ENCODE measurements at places on chromosomes 3 and 15. TPM values are rescaled to one million over a fixed set of nuclear protein-coding genes. Genes with fewer than 3 reads are reported as not detected.
A peak's percentile ranks its signal among the peaks of the same experiment; 100 is the strongest.

GRCh38 chr3:31345581-31345980 is 187.1 kb upstream of the STT3B start:
- no peak overlapping the region for H3K27ac ChIP-seq
- H3K4me3 ChIP-seq, result no peak overlapping the region
- no peaks in the 10 kb centered on the region for H3K36me3 ChIP-seq
- peaks cover 8% of the 10 kb centered on the region for H3K27me3 ChIP-seq
- 0 out of 2 replicates have a peak, but pooled peaks cover 7% of the 10 kb centered on the region for H3K4me1 ChIP-seq

Gene WDR82
- total RNA-seq, result 64.5 TPM

Gene AGTR1
- total RNA-seq, result 0.27 TPM

Gene NR2E3
- not detected for total RNA-seq

DNA sequence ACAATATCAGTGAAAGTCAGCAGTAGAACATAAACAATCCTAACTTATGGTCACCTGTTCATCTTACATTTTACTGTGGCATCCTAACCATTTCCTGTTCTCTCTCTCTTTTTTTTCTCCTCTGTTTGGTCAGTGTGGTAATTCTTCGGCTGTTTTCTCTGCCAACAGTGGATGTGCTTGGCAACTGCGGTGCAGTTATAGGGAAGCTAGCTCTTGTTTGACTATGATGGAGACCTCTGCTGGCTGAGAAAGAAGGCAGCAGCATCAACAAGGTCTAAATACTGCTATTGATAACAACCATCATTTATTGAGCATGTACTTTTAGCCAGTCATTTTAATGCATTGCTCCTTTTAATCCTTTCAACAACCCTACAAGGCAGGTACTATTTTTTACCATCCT is 723 bp upstream of the DRD3 start:
- H3K27me3 ChIP-seq, result peaks cover 10% of the 10 kb centered on the region
- H3K4me1 ChIP-seq, result peaks cover 5% of the 10 kb centered on the region
- peak; percentile 46 for DNase-seq
- no peaks in the 10 kb centered on the region for H3K36me3 ChIP-seq
- H3K4me3 ChIP-seq, result no peak overlapping the region

Gene RSL24D1
- total RNA-seq, result 57.2 TPM

- DNase-seq, result peak; percentile 85
- H3K4me3 ChIP-seq, result no peak overlapping the region
- no peaks in the 10 kb centered on the region for H3K36me3 ChIP-seq
- H3K27me3 ChIP-seq, result peaks cover 2% of the 10 kb centered on the region
Measured at GRCh38 chr15:75947092-75947491, 43.4 kb downstream of the FBXO22 start.

DNA sequence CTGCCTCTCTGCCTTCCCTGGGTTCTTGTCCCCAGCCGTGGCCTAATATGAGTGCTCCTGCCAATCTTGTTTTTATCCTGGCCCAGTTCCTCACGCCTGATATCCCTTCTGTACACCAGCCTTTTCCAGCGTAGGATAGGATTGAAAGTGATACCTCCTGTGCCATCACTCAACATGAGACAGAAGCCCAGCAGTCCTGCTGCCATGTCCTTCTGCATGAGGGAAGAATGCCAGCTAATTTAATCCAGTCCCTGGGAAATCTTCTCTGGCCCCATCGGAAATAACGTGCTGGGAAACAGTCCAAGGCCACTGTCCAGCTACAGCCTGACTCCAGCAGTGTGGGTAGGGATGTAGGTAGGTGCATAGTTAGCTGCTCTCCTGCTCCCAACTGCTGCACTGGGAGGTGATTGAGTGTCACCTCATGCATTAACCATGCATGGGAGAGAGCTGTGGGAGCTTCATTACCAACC is 92.0 kb upstream of the TPM1 start:
- no peak for DNase-seq
- H3K4me1 ChIP-seq, result peaks cover 7% of the 10 kb centered on the region
- no peak overlapping the region for H3K27ac ChIP-seq
- H3K27me3 ChIP-seq, result peaks cover 4% of the 10 kb centered on the region
- no peak overlapping the region for H3K4me3 ChIP-seq
- no peaks in the 10 kb centered on the region for H3K36me3 ChIP-seq

Gene CD200R1
- total RNA-seq, result not detected

Gene GOLGA8G
- total RNA-seq, result 0.07 TPM

- no peak for DNase-seq
- no peaks in the 10 kb centered on the region for H3K27me3 ChIP-seq
- peak overlapping the region; percentile 93 for H3K4me3 ChIP-seq
Measured at GRCh38 chr3:23810343-23811184, 4.8 kb downstream of the UBE2E1 start.

DNA sequence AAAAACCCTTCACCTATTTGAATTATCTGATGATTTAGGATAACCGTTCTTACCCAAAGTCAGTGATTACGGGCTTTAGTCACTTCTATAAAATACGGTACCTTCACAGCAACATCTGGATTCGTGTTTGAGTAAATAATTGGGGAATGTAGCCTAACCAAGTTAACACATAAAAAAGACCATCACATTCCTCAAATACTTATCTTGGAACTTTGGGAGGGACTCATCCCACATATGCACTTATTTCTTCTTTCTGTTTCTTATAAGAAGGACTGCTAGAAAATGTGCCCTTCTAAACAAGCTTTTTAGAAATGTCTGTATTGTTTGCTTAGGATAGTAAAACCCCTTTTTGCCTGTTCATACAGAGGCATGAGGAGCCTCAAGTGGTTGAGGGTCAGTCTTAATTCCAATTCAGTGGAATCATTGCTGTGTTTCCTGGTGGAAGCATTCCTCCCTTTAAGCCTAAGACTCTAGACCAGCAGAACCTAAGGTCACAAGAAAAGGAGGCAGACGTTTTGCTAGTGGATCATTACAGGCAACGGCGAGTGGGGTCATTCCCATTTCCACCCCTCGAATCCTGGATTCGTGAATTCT is 67.5 kb downstream of the TMEM44 start:
- H3K27ac ChIP-seq, result peak overlapping the region; percentile 79
- peak overlapping the region; percentile 43 for H3K4me3 ChIP-seq
- H3K4me1 ChIP-seq, result peaks cover 66% of the 10 kb centered on the region
- peaks cover 4% of the 10 kb centered on the region for H3K27me3 ChIP-seq
- H3K36me3 ChIP-seq, result no peaks in the 10 kb centered on the region
- DNase-seq, result peak; percentile 64

Gene UROC1
- total RNA-seq, result not detected

DNA sequence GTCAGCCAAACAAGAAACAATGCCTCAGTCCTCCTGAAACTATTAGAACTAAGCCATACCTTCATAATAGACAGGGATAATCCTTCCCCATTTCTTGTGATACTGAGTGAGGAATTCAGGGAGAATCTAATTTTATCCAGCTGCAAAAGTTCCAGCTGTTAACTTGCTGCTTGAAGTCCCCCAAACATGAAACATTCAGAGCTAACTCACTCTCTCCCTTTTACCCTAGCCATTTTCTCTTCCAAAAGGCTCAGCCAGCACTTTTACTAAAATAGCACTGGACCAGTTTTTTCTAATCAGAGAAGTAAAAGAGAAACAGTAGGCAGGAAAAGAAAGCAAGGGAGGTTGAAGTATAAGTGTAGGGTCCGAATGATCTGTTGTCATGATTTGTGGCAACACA is 268.1 kb downstream of the TAFA4 start:
- H3K4me3 ChIP-seq, result no peak overlapping the region
- H3K27ac ChIP-seq, result no peak overlapping the region
- no peaks in the 10 kb centered on the region for H3K4me1 ChIP-seq
- DNase-seq, result no peak
- H3K36me3 ChIP-seq, result no peaks in the 10 kb centered on the region

Gene DNAH12
- not detected for total RNA-seq

DNA sequence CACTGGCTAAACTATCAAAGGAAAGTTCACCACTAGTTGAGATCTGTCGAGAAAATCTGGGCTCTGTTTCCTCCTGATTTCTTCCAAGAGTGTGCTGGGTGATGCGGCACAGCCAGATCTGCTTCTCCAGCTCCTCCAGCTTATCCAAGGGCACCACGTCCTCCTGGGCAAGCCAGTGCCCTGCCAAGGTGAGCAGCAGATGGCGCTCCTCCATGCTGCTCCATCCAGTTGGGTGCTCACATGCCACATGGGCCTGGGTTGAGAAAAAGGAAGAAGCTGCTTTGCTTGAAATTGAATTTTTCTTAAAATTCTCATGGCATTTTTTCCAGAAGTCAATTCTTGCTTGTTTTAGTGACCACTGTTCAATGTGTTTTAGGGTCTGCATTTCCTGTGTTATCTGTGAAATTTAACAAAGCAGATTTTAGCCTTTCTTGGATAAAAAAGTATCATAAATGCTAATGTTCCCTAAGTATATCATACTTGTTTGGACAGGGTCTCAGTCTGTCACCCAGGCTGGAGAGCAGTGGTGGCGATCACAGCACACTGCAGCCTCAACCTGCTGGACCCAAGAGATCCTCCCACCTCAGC is 47.3 kb downstream of the EIF3J start:
- DNase-seq, result peak; percentile 10
- H3K27me3 ChIP-seq, result no peaks in the 10 kb centered on the region
- H3K4me1 ChIP-seq, result 0 out of 2 replicates have a peak, but pooled peaks cover 5% of the 10 kb centered on the region
- H3K36me3 ChIP-seq, result peaks cover 24% of the 10 kb centered on the region

- DNase-seq, result no peak
- peaks cover 5% of the 10 kb centered on the region for H3K27me3 ChIP-seq
- H3K4me3 ChIP-seq, result no peak overlapping the region
- no peaks in the 10 kb centered on the region for H3K4me1 ChIP-seq
- no peak overlapping the region for H3K27ac ChIP-seq
Measured at GRCh38 chr3:158863247-158863646, 61.4 kb downstream of the MFSD1 start.

GRCh38 chr3:59443618-59444293 is 393.9 kb upstream of the CFAP20DC start:
- no peaks in the 10 kb centered on the region for H3K4me1 ChIP-seq
- no peak overlapping the region for H3K4me3 ChIP-seq
- H3K27me3 ChIP-seq, result no peaks in the 10 kb centered on the region
- H3K27ac ChIP-seq, result no peak overlapping the region
- DNase-seq, result no peak

DNA sequence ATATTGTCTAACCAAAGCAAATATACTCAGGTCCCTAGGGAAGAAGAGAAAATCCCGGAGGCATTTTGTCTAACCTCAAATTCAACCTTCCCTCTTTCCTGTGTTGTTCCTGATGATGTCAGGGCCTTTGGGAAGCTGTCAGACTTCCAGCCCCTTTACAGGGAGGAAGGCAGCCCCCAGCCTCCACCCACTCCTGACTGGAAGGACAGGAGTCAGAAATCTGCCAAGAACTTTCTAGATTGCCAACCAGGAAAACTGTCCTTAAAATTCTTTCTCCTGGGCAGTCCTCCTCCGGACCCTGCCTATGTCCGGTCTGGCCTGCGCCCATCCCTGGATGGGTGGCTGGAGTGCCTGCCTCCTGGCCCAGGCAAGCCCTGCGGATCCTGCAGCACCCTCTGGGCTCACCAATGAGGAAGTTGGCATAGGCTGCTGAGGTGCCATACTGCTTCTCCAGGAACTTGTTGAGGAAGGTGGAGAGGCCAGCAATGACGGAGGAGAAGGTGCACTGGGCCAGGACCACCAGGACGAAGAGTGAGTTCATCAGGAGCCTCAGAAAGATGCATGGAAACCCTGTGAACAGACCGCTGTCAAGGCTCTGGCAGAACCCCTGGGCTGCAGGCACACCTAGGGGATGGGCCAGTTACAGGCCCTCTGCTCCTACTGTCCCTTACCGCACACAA is 52.6 kb upstream of the RAB6B start:
- H3K27ac ChIP-seq, result no peak overlapping the region
- peaks cover 23% of the 10 kb centered on the region for H3K4me1 ChIP-seq
- no peak overlapping the region for H3K4me3 ChIP-seq

Gene CACNA1D
- total RNA-seq, result not detected

DNA sequence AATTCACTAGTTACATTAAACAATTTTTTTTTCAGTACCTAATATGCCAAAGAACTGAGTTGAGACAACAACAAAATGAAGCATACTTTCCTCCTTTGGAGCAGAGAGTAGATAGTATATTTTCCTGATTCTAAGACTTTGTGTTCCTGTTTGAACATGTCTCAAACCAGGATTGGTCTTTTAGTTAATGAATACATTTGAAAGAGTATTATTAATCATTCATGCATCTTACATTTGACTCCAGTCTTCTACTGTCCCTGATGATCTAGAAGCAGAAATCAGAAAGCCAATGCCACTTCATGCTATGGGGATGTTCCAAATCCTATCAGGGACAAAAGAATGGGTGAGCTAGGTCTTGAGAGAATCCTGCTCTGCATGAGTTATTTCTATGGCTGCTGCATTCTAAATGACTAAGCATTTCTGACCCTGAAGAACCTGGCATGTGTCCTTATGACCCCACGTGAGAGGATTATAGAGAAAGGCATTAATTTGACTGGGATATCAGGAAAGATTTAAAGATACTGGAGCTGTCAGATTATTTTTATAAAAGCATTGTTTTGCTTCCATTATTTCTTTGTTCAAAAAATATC is 32.9 kb upstream of the MBNL1 start:
- H3K4me3 ChIP-seq, result peak overlapping the region; percentile 23
- H3K27ac ChIP-seq, result peak overlapping the region; percentile 78
- H3K4me1 ChIP-seq, result peaks cover 43% of the 10 kb centered on the region
- no peaks in the 10 kb centered on the region for H3K36me3 ChIP-seq
- peak; percentile 48 for DNase-seq

- DNase-seq, result no peak
- H3K27me3 ChIP-seq, result no peaks in the 10 kb centered on the region
- H3K36me3 ChIP-seq, result peaks cover 8% of the 10 kb centered on the region
- H3K4me1 ChIP-seq, result peaks cover 7% of the 10 kb centered on the region
- no peak overlapping the region for H3K4me3 ChIP-seq
- no peak overlapping the region for H3K27ac ChIP-seq
Measured at GRCh38 chr3:142056656-142057330, 92.6 kb downstream of the TFDP2 start.

DNA sequence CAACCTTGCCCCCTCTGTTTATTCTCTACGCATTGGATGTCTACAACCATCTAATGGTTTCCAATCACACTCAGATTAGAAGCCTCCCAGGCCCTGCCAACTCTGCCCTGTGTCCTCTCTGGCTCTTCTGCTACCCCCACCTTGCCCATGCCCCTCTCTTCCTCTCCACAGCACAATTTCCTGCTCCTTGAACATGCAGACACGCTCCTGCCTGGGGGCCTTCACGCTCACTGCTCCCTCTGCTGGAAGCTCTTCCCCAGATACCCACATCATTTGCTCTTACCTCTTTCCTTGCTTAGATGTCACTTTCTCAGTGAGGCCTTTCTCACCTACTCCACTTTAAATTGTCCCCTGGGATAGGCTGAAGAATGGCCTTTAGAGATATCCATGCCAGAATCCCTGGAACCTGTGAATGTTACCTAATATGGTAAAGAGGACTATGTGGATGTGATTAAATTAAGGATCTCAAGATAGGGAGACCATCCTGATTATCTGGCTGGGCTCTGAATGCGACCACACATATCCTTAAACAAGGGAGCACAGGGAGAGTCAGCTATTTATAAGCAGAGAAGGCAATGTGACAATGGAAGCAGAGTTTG is 9.9 kb downstream of the KY start:
- H3K4me1 ChIP-seq, result no peaks in the 10 kb centered on the region
- peaks cover 6% of the 10 kb centered on the region for H3K27me3 ChIP-seq
- H3K27ac ChIP-seq, result no peak overlapping the region
- H3K4me3 ChIP-seq, result no peak overlapping the region

Gene GXYLT2
- total RNA-seq, result 2.6 TPM

Gene HTR3E
- total RNA-seq, result not detected

- H3K4me3 ChIP-seq, result peak overlapping the region; percentile 99
- H3K4me1 ChIP-seq, result peaks cover 53% of the 10 kb centered on the region
- H3K27ac ChIP-seq, result peak overlapping the region; percentile 96
Measured at GRCh38 chr3:150545419-150546225, 674 bp downstream of the SERP1 start.

Gene BSN
- 0.07 TPM for total RNA-seq

Data from HFFc6 (cell line).